Heart left ventricle (tissue), 16 donors: ENCODE measurements at places on chromosomes 1 and 21. TPM values are rescaled to one million over a fixed set of nuclear protein-coding genes. Genes with fewer than 3 reads are reported as not detected.

Gene OR2L3
- not detected for total RNA-seq

Gene TEX38
- not detected for total RNA-seq

DNA sequence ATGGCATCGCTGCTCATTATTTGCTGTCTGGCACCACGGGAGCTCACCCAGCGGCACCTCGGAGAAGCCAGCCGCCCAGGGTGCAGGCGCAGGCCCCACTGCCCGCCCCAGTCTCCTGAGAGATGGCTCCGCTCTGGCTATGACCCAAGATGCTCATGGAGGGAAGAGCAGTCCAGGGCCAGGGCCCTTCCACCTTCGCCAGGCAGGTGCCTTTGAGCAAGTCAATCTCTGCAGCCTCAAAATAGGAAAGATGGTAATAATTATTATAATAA is 437.3 kb downstream of the KIF26B start:
- H3K36me3 ChIP-seq: no peaks in the 10 kb centered on the region
- peaks cover 4% of the 10 kb centered on the region for H3K4me1 ChIP-seq
- no peaks in the 10 kb centered on the region for H3K27me3 ChIP-seq
- no peak for DNase-seq
- no peak overlapping the region for H3K4me3 ChIP-seq

- H3K4me3 ChIP-seq: no peak overlapping the region
- no peak for DNase-seq
- H3K36me3 ChIP-seq: no peaks in the 10 kb centered on the region
- no peaks in the 10 kb centered on the region for H3K4me1 ChIP-seq
- no peaks in the 10 kb centered on the region for H3K27me3 ChIP-seq
- H3K27ac ChIP-seq: no peak overlapping the region
Measured at GRCh38 chr1:67840449-67840848, 7.2 kb upstream of the GNG12 start.

DNA sequence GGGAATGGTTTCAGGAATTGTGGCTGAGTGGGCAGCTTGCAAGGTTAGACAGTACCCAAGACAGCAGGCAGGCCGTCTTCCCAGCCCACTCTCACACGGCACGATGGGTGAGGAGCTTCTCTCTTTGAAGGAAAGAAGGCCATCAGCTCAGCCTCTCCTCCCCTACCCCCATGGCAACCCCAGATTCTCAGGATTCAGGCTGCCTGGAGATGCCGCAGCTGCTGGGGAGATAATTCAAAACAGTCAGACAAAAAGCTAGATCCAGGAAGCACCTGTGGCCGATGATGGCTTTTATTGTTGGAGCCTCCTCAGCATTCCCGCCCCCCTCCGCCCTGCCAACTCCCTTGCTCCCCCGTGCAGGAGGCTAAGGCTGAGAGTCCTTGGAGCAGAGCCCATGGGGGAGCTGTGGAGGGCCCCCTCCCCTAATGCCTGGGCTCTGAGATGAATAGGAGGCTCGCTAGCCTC is 220.5 kb downstream of the TRABD2B start:
- H3K27me3 ChIP-seq: no peaks in the 10 kb centered on the region
- DNase-seq: no peak
- H3K4me3 ChIP-seq: no peak overlapping the region
- no peaks in the 10 kb centered on the region for H3K36me3 ChIP-seq

GRCh38 chr21:44730951-44731579 is 19.7 kb upstream of the TSPEAR start:
- no peak overlapping the region for H3K27ac ChIP-seq
- no peak overlapping the region for H3K4me3 ChIP-seq
- H3K36me3 ChIP-seq: no peaks in the 10 kb centered on the region
- no peaks in the 10 kb centered on the region for H3K27me3 ChIP-seq
- H3K4me1 ChIP-seq: no peaks in the 10 kb centered on the region
- DNase-seq: no peak

DNA sequence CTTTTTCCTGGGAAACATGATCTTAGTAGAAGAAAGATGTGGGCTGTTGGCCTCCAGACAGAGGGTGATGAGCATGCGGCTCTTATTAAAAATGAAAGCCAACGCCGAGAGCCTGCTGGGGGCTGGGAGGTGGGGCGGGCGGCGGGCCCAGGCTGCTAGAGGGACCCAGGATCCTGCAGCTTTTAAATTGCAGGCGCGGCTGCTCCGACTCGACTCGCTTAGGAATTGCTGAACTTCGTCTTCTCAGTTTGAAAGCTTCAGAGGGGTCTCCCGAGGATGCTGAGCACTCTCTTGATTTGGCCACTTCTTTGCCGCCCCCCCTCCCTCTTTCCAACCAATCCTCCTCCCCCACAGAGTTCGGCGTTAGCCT is 1.2 kb downstream of the AGPAT3 start:
- peaks cover 8% of the 10 kb centered on the region for H3K36me3 ChIP-seq
- peak overlapping the region; percentile 94 for H3K27ac ChIP-seq
- DNase-seq: no peak
- no peaks in the 10 kb centered on the region for H3K27me3 ChIP-seq
- H3K4me3 ChIP-seq: peak overlapping the region; percentile 75

DNA sequence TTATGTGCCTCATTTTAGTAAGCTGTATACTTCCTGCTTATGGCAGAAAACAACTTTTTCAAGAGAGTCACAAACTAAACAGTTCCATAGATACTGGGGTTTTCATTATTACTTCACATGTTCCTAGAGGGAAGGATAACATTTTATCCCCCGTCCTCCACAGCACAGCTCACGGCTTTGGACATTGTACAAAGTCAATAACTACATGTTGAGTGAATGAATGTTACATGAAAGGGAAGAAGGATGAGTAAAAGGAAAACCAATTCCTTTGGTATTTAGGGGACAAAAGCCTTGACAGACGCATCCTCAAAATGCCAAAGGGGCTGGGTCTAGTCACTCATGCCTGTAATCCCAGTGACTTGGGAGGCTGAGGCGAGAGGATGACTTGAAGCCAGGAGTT is 14.8 kb downstream of the PI4KB start:
- H3K36me3 ChIP-seq: peaks cover 11% of the 10 kb centered on the region
- peak overlapping the region; percentile 69 for H3K27ac ChIP-seq
- H3K4me3 ChIP-seq: no peak overlapping the region
- no peaks in the 10 kb centered on the region for H3K27me3 ChIP-seq

DNA sequence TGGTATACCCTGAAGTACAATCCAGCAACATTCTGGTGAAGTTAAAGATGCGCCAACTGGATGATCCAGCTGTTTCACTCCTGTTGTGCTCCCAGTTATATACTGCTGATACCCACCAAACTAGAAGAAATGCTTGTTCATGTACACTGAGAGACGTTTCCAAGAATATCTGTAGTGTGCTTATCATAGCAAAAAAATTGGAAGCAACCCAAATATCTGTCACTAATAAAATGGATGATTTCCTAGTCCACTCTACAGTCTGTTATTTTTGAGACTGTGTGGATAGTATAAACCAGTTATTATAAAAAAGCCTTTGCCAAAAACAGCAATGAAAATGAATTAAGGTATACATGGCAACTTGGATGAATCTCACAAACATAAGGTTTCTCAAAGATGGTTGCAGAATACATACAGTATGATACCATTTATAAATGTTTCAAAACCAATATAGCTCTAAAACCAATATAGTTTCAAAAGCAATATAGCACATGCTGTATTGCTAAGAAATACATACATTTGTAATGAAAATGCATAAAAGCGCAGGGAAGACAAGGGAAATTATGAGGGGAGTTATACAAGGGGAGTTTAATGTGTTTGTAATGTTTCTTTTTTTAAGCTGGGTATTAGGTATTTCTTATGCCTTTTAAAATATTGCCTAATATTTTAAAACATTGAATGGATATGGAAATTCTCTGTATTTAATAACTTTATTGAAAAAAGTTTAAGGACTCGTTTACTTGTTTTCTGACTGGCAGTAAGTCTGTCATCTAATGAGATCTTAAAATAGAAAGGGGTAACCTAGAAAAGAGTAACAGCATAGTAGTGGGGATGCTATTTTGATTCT is 36.5 kb downstream of the GPSM2 start:
- H3K4me3 ChIP-seq: no peak overlapping the region
- peaks cover 9% of the 10 kb centered on the region for H3K4me1 ChIP-seq
- H3K36me3 ChIP-seq: no peaks in the 10 kb centered on the region
- H3K27me3 ChIP-seq: no peaks in the 10 kb centered on the region

GRCh38 chr21:41897700-41898099 is 18.6 kb upstream of the PRDM15 start:
- no peaks in the 10 kb centered on the region for H3K4me1 ChIP-seq
- H3K27me3 ChIP-seq: no peaks in the 10 kb centered on the region
- no peak for DNase-seq
- no peak overlapping the region for H3K27ac ChIP-seq

GRCh38 chr21:33036430-33037162 is 10.9 kb downstream of the OLIG2 start:
- no peaks in the 10 kb centered on the region for H3K36me3 ChIP-seq
- H3K4me3 ChIP-seq: no peak overlapping the region
- H3K27me3 ChIP-seq: peaks cover 43% of the 10 kb centered on the region
